ENCODE measurements at places on chromosomes 12 and 14.

DNA sequence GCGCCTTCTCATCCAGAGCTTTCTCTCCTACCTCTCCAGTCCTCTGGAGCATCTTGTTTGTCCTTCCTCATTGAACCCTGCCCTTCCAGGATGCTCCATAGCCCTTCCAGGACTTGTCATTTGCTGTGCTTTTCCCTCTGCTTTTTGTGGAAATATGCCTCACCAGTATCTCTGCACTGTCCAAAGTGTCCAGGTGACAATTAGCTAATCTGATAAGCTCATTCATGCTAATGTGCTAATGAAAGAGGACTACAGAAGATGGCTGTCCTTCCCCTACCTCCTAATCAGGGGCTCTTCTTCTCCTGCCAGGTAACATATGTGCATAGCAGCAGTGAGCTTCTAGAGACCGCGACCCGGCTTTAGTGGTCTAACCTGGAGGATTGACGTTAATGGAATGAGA lies 58.4 kb upstream of the OTX2 start:
- no peak for DNase-seq

GRCh38 chr14:99633141-99633540 lies 11.8 kb upstream of the HHIPL1 start:
- DNase-seq = no peak

DNA sequence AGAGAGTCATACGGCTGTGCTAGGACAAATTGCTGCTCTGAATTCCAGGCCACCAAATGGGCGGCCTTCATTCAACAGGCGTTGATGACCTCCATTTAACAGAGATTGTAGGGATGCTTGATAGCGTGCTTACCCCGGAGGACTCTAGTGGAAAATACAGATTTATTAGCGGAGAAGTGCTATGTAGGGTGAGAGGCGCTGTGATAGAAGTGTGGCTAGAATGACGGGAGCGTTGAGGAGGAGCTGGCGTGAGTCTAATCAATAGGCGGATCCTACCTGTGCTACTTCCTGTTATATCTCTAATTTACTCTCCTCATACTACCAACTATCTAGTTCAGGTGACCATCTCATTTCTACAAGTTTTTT lies 668 bp downstream of the MRPS35 start:
- no peak for DNase-seq

DNA sequence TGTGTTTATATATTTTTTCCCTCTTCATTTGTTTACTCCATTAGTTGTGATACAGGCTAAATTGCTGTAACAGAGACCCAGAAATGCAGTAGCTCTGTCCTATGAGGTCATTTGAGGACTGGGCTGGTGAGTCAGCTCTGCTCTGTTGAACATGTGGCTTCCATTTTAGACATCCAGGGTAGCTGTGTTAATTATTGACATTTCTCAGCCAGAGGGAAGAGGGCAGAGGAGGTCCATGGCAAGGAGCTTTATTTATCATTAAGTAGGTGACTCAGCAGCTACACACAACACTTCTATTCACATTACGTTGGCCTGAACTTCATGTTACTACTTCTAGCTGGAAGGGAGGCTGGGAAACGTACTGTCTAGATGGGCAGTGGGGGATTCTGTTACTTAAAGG lies 85.4 kb downstream of the PTCSC3 start:
- no peak for DNase-seq

- DNase-seq = no peak
Observed at GRCh38 chr12:117790198-117790597, 178.6 kb downstream of the KSR2 start.

DNA sequence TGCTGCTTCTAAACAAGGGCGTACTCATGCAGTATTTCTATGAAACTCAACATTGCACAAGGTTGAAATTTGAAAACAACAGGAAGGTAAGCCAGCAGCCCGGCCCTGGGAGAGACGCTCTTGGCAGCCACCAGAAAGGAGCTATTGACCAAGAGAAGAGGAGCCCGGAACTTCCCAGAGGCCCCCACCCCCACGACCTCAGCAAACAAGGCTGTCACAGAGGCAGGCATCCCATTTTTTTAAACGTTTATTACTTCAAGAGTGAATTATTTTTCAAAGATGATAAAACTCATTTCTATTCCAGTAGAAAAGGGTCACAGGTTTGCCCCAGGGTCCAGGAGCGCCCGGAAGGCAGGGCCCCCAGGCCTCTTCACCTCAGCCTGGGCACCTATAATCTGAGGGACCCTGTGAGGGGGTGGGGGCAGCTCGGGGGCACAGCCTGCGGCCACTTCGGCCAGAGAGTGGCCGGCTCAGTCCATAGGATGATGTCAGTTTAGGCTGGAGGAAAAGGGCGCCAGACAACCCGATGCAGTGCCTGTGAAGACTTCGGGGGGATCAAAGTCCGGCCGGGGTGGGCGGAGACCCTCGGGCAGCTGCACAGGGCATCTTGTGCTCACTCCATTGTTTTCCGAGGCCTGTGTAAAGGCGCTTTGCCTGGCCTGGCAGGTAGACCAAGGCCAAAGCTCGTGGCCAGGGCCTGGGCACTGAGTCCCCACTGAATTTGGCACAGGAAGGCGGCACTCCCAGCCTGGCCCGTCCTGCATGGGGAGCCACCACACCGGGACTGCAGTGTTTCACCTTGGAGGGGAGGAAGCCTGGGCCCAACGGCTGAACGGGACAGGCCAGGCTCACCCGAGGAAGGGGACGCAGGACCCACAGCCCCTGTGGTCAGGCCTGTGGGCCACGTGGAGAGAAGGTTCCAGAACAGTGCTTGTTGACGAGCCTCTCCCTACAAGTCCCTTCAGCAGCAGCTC lies 86.0 kb downstream of the SCARB1 start:
- no peak for DNase-seq

DNA sequence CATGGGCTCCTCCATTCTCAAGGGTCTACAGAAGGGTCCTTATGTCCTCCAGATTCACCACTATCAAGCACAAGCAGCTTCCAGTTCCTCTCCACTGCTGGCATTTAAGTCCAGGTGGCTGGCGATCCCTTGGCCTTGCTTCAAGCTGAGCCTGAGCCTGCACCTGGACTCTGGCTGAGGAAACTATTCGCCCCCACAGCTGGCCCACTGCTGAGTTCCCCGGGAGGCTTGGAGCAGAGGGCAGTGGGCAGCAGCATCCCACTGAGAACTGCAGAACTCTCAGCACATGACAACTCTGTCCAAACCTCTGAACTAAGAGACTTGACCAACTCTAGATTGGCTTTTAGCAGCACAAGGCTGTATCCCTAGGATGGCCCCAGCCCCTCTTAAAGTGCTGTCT lies 11.3 kb upstream of the RABGGTA start:
- no peak for DNase-seq

- DNase-seq = no peak
Observed at GRCh38 chr12:91622981-91623380, 440.4 kb upstream of the DCN start.

DNA sequence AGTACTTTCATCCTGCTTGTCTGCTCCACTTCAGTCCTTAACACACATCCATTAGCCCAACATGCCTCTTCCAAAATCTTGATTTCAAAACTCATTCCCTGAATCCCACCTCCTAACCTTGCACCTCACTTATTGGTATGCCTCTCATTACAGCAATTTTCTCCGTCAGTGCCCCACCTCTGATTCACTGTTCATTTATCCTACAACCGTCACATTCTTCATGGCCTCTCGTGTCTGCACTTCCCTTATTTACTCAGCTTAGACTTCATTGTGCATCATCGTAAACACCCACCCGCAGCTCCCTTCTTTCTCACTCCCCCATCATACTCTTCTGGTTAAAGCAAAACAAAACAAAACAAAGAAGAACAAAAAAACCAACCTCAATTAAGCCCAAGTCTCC lies 160.6 kb upstream of the HMGA2 start:
- DNase-seq = no peak

- no peak for DNase-seq
Observed at GRCh38 chr12:113347107-113347506, 11.3 kb upstream of the PLBD2 start.

GRCh38 chr12:27274706-27275105 lies 30.6 kb downstream of the STK38L start:
- no peak for DNase-seq

GRCh38 chr12:125194163-125194773 lies 129.0 kb downstream of the AACS start:
- no peak for DNase-seq

GRCh38 chr12:3683670-3684069 lies 69.2 kb downstream of the CRACR2A start:
- no peak for DNase-seq

DNA sequence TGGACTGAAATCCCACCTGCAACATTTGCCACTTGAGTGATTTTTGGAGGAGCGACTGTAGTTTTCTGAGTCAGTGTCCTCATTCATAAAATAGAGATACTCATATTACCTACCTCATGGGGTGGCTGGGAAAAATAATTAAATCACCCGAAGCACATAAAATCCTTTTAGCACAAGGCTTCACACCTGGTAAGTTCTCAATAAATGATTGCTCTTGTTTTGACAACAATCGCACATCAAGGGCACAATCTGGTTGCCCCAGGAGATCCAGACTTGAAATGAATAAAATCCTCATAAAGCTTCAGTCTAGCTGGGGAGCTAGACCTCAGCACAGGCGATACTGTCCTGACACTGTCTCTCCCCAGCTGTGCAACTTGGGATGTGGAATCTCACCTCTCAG lies 76.0 kb upstream of the CCDC60 start:
- peak; percentile 7 for DNase-seq

GRCh38 chr12:69154585-69155363 lies 84.6 kb upstream of the CPSF6 start:
- DNase-seq = peak; percentile 29

- DNase-seq = no peak
Observed at GRCh38 chr12:52600475-52600874, 788 bp downstream of the KRT72 start.

GRCh38 chr12:27305673-27306456 lies 26.8 kb upstream of the BMAL2 start:
- DNase-seq = peak; percentile 21

GRCh38 chr12:110343736-110344555 lies 59.6 kb downstream of the ANAPC7 start:
- DNase-seq = no peak

DNA sequence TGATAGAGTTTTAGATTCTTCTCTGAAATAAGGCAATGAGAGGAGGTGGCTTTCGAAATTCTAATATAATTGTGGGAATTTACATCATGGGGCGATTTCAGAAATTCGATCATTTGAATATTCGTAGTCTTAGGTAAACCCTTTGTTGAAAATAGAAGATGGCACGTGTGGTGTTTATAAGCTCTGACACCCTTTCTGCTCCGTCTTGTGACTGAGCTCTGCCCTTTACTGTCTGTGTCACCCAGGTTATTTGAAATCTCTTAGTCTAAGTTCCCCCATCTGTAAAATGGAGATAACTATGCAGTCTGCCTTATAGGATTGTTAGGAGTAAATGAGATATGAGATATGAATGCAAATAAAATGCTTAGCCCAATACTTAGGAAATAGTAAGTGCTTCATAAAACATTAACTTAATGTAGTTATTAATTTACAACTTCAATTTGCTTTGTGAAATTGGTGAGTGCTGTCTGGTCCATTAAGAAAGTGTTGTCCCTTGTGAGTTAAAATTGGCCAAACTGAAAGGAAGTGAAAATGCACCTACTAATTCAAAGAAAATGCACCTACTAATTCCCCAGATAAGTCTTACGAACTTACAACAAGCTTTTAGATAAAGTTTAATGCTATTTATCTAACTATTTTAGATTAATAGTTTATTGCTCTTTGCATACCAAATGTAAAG lies 1.5 kb downstream of the BMAL2 start:
- DNase-seq = no peak

- DNase-seq = no peak
Observed at GRCh38 chr12:73632661-73633060, 905.0 kb upstream of the ATXN7L3B start.

DNA sequence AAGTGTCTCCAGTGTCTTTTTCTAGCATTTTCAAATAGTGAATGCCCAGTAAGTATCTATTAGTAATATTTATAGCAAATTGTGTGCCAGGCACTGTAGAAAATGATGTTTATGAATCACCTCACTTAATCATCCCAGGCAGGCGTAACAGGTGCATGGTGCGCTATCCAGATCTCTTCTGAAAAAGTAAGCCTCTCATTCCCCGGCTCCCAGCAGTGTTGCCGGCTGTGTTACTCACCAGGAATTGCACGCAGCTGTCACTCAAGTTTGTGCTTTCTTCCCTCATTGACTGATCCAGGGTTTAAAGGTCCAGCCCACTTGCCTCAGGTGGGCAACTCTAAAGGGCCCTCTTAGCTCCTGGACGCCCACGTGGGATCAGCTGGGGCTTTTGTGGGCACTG lies 173.8 kb upstream of the RASSF8 start:
- DNase-seq = no peak
